ENCODE measurements at places on chromosomes 4 and X.

- no peak for DNase-seq
Observed at GRCh38 chr4:176549161-176549865, 229.5 kb downstream of the SPCS3 start.

DNA sequence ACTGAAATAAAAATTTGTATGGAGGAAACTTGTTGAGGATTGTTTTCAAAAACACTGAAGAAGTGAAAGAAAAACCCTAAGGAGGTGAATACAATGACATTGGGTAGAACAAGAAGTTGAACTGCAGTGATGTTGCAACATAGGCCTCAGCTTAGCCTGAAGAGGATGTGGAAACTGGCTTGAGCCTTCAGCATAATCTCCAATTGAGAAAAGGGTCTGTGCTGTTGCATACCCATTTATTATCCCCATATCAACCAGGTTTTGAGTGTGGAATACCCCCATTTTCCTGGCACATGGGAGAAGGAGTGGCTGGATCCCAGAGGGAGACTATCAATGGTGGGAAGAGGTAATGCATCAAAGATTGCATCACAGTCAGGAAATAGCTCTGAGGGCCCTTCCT, 695.0 kb upstream of the HS3ST1 start:
- DNase-seq: no peak

DNA sequence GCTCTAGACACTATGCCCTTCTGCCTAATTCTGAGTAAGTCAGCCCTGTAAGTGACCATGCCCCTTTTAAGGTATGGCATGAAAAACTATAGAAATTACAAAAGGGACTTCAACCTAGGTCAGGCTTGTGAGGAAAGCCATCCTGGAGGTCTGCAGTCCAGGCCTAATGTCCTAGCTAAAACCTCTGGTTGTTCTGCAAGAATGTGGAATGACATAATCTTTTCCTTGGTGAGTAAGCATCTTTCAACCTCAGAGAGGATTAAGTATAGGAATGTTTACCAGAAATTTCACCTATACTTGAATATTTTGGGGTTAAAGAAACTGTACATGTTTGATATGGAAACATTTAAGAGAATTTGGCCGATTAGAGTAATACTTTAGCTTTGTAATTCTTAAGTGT, 23.8 kb upstream of the HPSE start:
- DNase-seq: no peak

GRCh38 chrX:42585842-42586621, 191.9 kb downstream of the PPP1R2C start:
- no peak for DNase-seq

- no peak for DNase-seq
Observed at GRCh38 chr4:140374130-140374477, 658 bp downstream of the SCOC start.

DNA sequence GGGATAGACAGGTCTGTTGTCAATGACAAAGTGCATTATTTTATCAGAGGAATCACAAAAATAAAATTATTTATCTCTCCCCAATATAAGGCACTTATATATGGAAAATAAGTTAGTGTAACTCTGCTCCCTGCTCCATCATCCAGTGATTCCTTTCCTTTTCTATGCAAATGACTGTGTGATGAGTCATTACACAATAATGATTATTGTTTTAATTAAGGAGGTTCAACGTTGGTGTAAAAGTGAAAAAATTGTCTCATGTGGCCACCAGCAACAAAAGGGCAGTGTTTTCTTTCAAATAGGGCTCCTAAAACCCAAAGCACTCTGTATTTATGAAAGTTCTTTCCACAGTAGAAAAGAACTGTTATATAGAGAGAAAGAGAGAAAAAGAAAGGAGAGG, 16.7 kb downstream of the SLC7A11 start:
- DNase-seq: no peak

DNA sequence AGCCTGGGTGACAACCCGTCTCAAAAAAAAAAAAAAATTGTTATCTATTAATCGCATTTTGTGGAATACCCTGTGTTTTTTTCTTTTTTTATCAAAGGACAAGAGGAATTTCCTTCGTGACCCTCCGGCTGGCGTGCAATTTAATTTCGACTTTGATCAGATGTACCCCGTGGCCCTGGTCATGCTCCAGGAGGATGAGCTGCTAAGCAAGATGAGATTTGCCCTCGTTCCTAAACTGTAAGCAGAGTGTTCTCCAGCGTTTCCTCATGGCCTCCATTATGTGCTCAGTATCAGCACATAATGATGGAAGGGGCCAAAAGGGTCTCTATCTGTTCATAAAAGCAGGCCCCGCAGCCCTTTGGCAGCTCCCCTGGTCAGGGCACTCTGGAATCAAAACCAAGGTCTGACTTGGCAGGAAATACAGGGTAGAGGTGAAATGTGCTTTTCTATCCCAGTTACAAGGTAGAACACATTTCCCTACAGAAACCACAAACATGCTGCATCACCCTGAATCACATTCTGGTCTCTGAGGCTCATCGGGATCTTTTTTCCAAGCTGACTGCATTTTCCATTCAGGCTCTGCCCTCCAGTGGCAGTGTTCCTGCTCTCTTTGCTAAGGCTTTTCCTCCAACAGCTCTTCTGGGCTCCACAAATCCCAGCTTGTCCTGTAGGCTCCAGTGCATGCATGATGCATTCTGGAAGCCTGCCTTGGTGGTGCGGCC, 24.4 kb downstream of the SYAP1 start:
- no peak for DNase-seq

DNA sequence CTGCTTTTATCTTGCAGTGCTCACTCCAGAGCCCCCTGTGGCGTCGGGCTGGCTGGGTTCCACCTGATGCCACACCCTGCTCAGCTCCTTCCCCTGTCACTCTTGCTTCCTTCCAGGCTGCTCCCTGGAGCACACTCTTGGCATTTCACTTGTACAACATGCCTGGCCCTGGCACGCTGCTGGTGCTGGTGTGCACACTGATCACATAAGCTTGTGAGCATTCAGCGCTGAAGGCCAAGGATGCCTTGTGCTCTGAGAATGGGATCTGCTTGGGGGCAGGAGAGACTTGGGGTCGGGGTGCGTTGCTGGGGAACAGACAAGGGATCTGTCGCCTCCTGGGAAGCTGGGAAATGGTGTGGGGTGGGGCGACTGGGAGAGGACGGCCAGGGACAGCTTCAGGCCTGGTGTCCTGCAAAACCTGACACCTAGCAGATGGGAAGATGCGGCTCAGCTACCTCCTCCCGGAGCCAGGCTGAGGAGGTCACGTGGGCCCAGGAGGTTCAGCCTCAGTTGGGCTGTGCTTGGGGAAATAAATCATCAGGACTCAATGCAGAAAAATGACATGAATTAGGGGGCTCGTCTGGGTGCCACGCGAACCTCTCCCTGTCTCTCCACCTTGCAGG, 108.5 kb downstream of the PHKA2 start:
- no peak for DNase-seq

DNA sequence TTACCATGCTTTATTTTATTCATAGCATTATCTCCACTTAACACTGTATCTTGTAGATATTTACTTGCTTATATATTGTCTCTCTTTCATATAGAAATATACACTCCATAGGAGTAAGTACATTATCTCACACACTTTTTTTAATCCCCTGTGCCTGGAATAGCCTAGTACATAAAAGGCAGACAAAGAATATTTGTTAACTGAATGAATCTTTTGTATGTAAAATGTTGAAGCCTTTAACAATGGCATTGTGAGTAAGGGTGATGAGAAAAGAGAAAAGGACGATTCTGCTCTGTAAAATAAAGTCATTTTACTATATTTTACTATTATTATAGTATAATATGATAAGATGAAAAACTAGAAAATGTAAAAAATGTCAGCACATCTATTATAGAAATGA, 97.7 kb upstream of the PDHA2 start:
- no peak for DNase-seq

DNA sequence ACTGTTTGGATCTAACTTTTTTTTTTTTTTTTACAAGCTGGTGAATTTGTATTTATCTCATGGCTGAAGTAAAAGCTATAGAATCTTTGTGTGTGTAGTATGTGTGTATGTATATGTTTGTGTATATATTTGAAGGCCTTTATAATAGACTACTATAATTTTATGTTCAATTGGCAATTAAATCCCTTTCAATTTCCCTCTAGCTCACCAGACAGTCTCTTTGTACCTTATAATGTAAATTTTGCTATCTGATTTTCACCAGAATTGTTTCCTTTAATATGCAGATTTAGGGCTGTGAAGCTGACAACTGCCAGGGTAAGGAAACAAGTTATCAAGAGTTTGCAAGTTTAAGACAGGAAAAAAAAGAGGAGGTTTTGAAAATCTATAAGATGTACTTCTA, 33.1 kb upstream of the MTMR8 start:
- no peak for DNase-seq

DNA sequence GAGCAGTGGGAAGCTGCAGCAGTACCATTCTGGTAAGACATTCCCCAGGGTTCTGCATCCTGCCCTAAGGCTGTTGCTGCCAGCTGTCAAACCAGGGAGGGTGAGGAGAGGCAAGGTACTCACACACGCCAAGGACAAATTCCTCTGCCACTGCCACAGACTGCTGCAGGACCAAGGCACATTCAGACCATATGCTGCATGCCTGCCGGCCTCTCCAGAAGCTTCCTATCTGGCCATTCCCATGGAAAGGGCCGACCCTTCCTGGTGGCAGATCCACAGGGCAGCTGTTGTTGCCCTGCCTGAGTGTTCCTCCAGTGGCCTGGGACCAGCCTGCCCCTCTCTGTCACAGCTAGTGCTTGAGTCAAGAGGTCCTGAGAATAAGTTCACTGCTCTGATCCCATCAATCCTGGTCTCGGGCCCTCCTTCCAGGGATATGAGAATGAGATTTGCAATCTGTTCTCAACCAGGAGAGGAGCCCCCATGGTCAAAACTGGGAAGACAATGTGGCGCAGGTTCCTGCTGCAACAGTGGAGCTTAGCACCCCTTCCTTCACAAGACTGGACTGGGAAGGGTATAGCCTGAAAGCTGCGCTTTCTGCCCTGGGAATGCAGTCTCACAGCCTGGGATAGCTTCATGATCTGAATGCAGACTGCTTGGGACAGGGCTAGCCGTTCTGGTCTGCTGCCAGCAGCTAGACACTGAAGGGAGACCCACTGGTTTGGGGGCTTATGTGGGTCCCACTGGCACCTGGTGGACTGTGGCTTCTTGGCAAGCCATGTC, 342.5 kb upstream of the NDST3 start:
- DNase-seq: no peak

DNA sequence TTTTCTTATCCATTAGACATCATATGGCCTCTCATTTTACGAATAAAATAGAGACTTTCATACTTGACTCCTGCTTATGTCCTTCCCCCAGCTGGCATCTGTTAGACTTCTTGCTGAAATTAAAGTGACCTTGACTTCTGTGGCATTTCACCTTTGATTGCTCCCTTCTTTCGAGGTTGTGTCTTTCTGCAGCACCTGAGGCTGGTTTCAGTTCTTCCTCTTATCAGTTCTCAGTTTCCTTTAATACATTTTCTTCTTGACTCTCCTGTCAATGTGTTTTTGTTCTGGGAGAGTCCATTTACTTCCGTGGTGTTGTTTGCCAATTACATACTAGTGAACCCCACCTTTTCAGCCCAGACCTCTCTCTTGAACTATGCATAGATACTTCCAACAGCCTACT, 81.6 kb downstream of the RBPJ start:
- no peak for DNase-seq

GRCh38 chr4:176896211-176896610, 103.5 kb upstream of the VEGFC start:
- DNase-seq: no peak

GRCh38 chr4:120692964-120693363, 229.6 kb downstream of the PRDM5 start:
- DNase-seq: no peak

- no peak for DNase-seq
Observed at GRCh38 chr4:146550161-146550560, 28.4 kb upstream of the SLC10A7 start.

- DNase-seq: no peak
Observed at GRCh38 chr4:48974979-48975640, 11.0 kb upstream of the CWH43 start.

DNA sequence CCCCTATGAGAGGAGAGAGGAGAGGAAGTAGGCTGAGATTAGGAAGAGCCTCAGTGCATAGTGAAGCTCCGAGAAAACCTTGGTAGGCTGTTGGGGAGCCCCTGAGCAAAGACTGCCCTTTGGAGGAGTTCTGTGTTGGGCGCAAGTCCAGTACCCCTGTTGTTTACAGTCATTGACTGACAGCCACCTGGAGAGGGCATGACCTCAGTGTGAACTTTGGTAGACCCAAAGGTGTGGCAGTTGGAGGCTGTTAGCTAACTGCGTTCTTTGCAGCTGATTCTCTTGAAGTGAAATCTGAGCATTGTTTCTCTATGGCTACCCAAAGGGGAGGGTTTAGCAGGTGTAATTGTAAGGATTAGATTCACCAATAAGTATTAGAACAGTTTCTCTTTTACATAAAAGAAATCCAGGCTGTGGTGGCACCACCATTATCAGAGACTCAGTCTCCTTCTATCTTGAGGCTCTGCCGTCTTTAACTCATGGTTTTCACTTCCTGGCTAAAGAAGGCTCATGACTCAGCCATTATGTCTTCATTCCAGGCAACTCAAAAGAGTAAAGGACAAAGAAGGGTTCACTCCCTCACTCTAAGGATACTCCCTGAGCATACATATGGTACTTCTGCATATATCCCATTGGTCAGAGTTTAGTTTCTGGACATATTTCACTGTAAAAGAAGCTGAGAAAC, 33.4 kb downstream of the ANXA3 start:
- no peak for DNase-seq

- DNase-seq: peak; percentile 53
Observed at GRCh38 chr4:67581208-67581857, 22.8 kb downstream of the STAP1 start.

- DNase-seq: no peak
Observed at GRCh38 chr4:171067422-171067821, 745.8 kb upstream of the GALNTL6 start.

- DNase-seq: no peak
Observed at GRCh38 chr4:123116412-123116811, 194.0 kb upstream of the NUDT6 start.

- DNase-seq: no peak
Observed at GRCh38 chrX:39043838-39044550, 242.7 kb downstream of the MID1IP1 start.

- DNase-seq: no peak
Observed at GRCh38 chr4:182576601-182577289, 333.5 kb downstream of the TENM3 start.

- no peak for DNase-seq
Observed at GRCh38 chrX:139967300-139967699, 2.0 kb upstream of the CXorf66 start.

Measured in activated CD4-positive, alpha-beta T cell treated with anti-CD3 and anti-CD28 coated beads, Interleukin-2, amount 10 ng/mL, durations not matched to agents 7 days and 5 days (primary cell).